Activated CD4-positive, alpha-beta memory T cell treated with anti-CD3 and anti-CD28 coated beads, Interleukin-2, amount 10 ng/mL, durations not matched to agents 7 days and 5 days (primary cell): ENCODE measurements at places on chromosomes 7 and 10. TPM values are rescaled to one million over a fixed set of nuclear protein-coding genes. Genes with fewer than 3 reads are reported as not detected.

PLAU gene
- 3.0 TPM for total RNA-seq

SRGN gene
- 474 TPM for total RNA-seq

ITGB8 gene
- total RNA-seq: not detected

PTPN12 gene
- 21.4 TPM for total RNA-seq

ATXN7L1 gene
- 27.1 TPM for total RNA-seq

CPA2 gene
- not detected for total RNA-seq

ZPBP gene
- not detected for total RNA-seq

CFAP43 gene
- total RNA-seq: 0.25 TPM

- no peaks in the 10 kb centered on the region for H3K4me1 ChIP-seq
- H3K4me3 ChIP-seq: no peak overlapping the region
- DNase-seq: no peak
- H3K36me3 ChIP-seq: no peaks in the 10 kb centered on the region
- no peak overlapping the region for H3K27ac ChIP-seq
Observed at GRCh38 chr7:132075515-132075914, 500.8 kb downstream of the PLXNA4 start.

DNA sequence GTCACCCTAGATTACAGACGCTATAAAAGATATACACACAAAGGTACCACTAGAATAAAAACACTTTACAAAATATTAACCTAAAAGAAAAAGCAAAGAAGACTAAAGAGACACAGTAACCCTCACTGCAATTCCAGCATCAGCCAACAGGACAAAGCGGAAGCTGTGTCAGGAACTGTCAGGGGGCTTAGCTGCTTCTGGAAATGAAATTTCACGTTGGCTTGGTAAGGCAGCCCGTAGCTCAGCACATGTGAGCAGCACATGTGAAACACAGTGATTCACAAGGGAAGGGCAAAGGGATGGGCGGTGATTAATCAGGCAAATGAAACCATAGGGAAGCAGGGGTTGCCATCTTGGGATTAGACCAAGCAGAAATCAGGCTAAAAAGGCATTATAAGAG lies 195.4 kb downstream of the MGMT start:
- no peak overlapping the region for H3K4me3 ChIP-seq
- no peak for DNase-seq
- H3K27ac ChIP-seq: no peak overlapping the region
- no peaks in the 10 kb centered on the region for H3K27me3 ChIP-seq
- H3K4me1 ChIP-seq: no peaks in the 10 kb centered on the region

DNA sequence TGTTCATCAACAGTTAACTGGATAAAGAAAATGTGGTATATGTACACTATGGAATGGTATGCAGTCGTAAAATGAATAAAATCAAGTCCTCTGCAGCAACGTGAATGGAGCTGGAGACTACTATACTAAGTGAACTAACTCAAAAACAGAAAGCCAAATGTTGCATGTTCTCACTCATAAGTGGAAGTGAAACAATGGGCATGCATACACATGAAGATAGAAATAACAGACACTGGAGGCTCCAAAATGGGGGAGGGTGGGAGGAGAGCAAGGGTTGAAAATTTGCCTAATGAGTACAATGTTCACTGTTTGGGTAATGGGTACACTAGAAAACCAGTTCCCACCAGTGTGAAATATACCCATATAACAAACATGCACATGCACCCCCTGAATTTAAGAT lies 179.5 kb downstream of the ZWINT start:
- H3K4me1 ChIP-seq: no peaks in the 10 kb centered on the region
- no peak for DNase-seq
- H3K27ac ChIP-seq: no peak overlapping the region
- no peaks in the 10 kb centered on the region for H3K36me3 ChIP-seq

GRCh38 chr7:143905509-143905908 lies 3.5 kb upstream of the TCAF1 start:
- no peak overlapping the region for H3K27ac ChIP-seq
- H3K4me1 ChIP-seq: peaks cover 14% of the 10 kb centered on the region
- no peaks in the 10 kb centered on the region for H3K36me3 ChIP-seq
- peaks cover 7% of the 10 kb centered on the region for H3K27me3 ChIP-seq
- DNase-seq: no peak

DNA sequence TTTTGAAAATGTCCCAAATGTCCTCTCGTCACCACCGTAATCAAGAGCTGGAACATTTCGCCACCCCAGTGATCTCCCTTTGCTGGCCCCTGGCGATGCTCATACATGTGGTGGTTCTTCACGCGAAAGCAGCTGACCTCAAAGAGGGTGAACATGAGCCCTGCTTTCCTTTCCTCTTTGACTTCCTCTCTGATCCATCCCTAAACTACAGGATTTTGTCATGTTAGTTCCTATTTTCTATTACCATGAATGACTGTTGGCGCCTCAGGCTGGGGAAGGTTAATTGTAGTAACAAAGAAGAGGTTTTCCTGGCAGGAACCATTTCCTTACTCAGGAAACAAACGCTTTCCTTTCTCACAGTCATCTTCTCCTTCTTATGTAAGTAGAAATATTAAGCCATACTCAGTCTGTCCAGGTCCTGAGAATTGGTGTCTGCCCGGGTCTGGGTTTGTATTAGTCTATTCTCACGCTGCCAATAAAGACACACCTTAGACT lies 114.5 kb downstream of the INSYN2A start:
- H3K4me3 ChIP-seq: no peak overlapping the region
- no peaks in the 10 kb centered on the region for H3K4me1 ChIP-seq
- DNase-seq: no peak
- no peaks in the 10 kb centered on the region for H3K27me3 ChIP-seq
- H3K27ac ChIP-seq: no peak overlapping the region
- no peaks in the 10 kb centered on the region for H3K36me3 ChIP-seq

DNA sequence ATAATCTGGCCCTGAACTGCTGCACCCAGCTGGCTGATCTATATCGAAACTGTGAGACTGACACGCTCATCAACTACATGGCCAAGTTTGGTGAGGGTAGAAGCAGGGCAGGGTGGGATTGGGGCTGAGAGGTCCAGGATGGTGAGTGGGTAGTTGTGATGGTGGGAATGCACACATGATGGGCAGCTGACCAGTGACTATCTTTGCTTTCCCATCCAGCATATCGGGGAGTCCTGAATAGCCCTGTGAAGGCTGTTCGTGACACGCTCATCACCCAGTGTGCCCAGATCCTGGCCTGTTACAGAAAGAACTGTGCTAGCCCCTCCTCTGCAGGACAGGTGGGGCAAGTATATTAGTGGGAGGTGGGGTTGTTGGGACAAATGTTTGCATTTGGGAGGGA lies 12.5 kb upstream of the CHCHD1 start:
- H3K27me3 ChIP-seq: no peaks in the 10 kb centered on the region
- no peak for DNase-seq
- peaks cover 56% of the 10 kb centered on the region for H3K4me1 ChIP-seq
- peak overlapping the region; percentile 52 for H3K27ac ChIP-seq

DNA sequence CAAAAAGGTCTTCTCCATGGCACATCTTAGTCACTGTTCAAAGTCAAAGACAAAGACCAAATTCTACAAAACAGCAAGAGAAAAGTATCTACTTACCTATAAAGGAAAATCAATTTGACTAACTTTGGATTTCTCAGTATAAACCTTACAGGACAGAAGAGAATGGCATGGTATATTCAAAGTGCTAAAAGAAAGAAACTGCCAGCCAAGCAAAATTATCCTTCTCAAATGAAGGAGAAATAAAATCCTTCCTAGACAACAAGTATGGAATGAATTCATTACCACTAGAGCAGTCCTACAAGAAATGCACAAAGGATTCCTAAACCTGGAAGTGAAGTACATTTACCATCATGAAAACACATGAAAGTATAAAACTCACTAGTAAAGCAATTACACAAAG lies 235.5 kb downstream of the STK31 start:
- no peaks in the 10 kb centered on the region for H3K4me1 ChIP-seq
- H3K36me3 ChIP-seq: no peaks in the 10 kb centered on the region
- no peak overlapping the region for H3K4me3 ChIP-seq
- H3K27me3 ChIP-seq: peaks cover 11% of the 10 kb centered on the region
- H3K27ac ChIP-seq: no peak overlapping the region
- DNase-seq: no peak

DNA sequence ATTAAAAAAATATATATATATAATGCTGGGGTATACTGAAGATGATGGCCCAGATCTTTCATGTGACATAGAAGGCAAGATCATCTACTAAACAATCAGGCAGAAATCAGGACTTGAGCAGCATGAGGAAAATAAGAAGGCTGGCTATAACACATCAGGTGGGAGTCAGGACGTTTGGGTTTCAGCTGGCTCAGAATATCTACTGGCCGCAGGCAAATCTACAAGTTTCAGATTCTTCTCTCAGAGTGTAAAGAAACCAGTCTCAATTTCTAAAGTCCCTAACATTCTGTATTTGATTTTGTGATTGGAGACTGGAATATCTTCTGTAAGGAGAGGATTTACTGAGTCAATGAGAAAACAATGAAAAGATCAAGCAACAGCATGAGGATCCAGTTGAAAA lies 37.7 kb upstream of the FAM3C start:
- no peak overlapping the region for H3K27ac ChIP-seq
- no peak overlapping the region for H3K4me3 ChIP-seq
- H3K4me1 ChIP-seq: peaks cover 20% of the 10 kb centered on the region
- DNase-seq: no peak

- no peaks in the 10 kb centered on the region for H3K4me1 ChIP-seq
- H3K4me3 ChIP-seq: no peak overlapping the region
- H3K36me3 ChIP-seq: no peaks in the 10 kb centered on the region
- H3K27ac ChIP-seq: no peak overlapping the region
- no peak for DNase-seq
- H3K27me3 ChIP-seq: no peaks in the 10 kb centered on the region
Observed at GRCh38 chr7:83276250-83276649, 113.6 kb upstream of the PCLO start.

- H3K4me3 ChIP-seq: no peak overlapping the region
- no peak overlapping the region for H3K27ac ChIP-seq
- peaks cover 7% of the 10 kb centered on the region for H3K4me1 ChIP-seq
- DNase-seq: no peak
- no peaks in the 10 kb centered on the region for H3K36me3 ChIP-seq
- no peaks in the 10 kb centered on the region for H3K27me3 ChIP-seq
Observed at GRCh38 chr10:71600849-71601248, 118.7 kb downstream of the C10orf105 start.

DNA sequence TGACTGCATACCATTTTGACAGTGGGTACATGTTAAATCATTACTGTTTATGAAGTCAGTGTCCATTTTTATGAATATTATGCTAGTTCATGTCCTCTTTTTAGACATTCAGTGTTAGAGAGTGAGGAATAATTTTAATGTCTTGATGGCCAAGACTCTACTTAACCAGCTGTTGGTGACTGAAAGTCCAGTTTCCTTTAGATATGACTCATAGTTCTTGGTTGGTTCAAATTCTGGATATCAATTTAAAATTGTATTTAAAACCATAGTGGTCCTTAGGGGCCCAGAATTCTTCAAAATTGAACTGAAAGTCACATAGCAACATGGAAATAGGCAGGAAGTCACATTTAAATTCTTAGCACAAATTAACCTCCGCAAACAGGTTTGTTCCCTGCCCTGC lies 196.5 kb upstream of the PRPS1L1 start:
- no peaks in the 10 kb centered on the region for H3K36me3 ChIP-seq
- H3K27ac ChIP-seq: no peak overlapping the region
- no peak for DNase-seq
- H3K27me3 ChIP-seq: peaks cover 2% of the 10 kb centered on the region
- no peaks in the 10 kb centered on the region for H3K4me1 ChIP-seq

GRCh38 chr10:65622608-65623007 lies 1303.2 kb upstream of the LRRTM3 start:
- no peaks in the 10 kb centered on the region for H3K27me3 ChIP-seq
- DNase-seq: no peak
- no peak overlapping the region for H3K4me3 ChIP-seq
- H3K36me3 ChIP-seq: no peaks in the 10 kb centered on the region

DNA sequence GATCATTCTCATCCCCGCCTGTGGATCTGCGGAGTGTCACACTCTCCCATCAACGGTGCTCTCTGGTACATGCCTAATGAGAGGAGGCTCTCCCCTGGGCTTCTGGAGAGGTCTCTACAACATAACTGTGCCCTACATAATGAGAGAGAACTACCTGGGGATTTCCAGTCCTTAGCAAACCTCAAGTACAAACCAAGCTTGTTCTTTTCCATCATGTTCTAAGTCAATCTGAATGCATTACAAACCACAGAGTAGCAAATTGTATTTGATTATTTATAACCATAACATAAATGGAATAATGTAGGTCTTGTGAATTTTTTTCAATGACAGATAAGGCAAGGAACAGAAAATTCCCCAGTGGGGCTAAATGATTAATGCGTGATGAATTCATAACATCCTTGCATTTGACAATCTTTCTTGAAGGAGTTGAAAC lies 412.4 kb upstream of the NRP1 start:
- DNase-seq: no peak
- H3K27ac ChIP-seq: no peak overlapping the region
- H3K4me1 ChIP-seq: no peaks in the 10 kb centered on the region
- H3K36me3 ChIP-seq: no peaks in the 10 kb centered on the region

DNA sequence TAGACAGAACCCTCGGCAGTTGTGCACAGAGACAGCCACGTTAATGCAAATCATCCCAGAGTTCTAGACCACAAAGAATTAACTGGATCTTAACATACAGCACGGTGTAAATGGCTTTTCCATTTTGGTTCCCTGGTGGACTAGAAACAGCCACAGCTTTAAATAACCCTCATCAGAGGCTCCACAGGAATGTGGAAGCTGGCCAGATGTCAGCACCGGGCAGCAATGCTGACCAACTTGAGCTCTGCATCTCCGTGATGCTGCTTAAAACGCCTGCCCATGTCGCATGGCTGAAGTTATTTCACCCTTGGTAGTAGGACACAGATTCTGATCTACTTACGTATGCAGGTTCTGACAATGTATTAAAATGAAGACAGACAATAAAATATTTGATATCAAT lies 24.5 kb downstream of the RSU1 start:
- H3K27me3 ChIP-seq: no peaks in the 10 kb centered on the region
- no peak for DNase-seq
- H3K27ac ChIP-seq: no peak overlapping the region
- H3K36me3 ChIP-seq: peaks cover 59% of the 10 kb centered on the region
- peaks cover 29% of the 10 kb centered on the region for H3K4me1 ChIP-seq

GRCh38 chr7:133582766-133583523 lies 330.1 kb downstream of the EXOC4 start:
- no peak overlapping the region for H3K27ac ChIP-seq
- peaks cover 2% of the 10 kb centered on the region for H3K4me1 ChIP-seq
- no peak overlapping the region for H3K4me3 ChIP-seq
- DNase-seq: no peak
- H3K36me3 ChIP-seq: peaks cover 12% of the 10 kb centered on the region
- no peaks in the 10 kb centered on the region for H3K27me3 ChIP-seq

- no peaks in the 10 kb centered on the region for H3K4me1 ChIP-seq
- no peaks in the 10 kb centered on the region for H3K27me3 ChIP-seq
- no peak for DNase-seq
- H3K36me3 ChIP-seq: no peaks in the 10 kb centered on the region
- H3K27ac ChIP-seq: no peak overlapping the region
- H3K4me3 ChIP-seq: no peak overlapping the region
Observed at GRCh38 chr10:109022417-109023049, 900.8 kb downstream of the XPNPEP1 start.
